ENCODE measurements at places on chromosomes 16 and 17.

GRCh38 chr17:46038414-46038813 is 39.4 kb downstream of the STH start:
- no peak for DNase-seq

DNA sequence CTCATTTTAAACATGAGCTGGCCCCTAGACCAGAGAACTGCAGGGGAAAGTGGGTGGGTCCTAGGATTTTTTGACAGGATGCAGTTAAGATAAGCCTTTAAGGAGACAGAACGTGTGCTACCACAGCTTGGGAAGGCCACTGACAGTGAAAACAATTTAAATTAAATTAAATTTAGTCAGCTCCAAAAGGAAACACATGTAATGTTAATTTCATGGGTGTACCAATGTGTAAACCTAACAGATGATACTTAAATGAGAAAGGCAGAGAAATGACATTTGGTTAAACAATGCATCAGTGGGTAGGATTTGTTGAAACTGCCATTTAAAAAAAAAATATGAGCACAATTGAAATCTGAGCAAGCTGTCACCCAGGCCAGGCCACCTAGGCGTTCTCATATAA is 250.8 kb downstream of the XYLT1 start:
- DNase-seq = no peak

DNA sequence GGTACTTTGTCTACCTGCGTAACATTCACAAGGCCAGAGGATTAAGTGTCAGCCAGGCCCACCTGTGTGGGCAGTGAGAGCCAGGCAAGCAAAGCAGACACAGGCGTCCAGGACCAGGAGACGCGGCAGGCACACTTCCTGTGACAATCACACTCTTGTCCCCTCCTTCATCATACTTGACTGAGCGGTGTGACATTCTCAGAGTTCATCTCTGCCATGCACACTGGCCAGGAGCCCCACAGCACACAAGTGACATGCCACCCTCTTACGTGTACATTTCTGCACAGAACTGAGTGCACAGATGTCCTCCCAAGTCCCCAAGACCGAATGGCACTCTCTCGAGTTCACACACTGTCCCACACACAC is 8.7 kb downstream of the PPP1R9B start:
- no peak for DNase-seq

DNA sequence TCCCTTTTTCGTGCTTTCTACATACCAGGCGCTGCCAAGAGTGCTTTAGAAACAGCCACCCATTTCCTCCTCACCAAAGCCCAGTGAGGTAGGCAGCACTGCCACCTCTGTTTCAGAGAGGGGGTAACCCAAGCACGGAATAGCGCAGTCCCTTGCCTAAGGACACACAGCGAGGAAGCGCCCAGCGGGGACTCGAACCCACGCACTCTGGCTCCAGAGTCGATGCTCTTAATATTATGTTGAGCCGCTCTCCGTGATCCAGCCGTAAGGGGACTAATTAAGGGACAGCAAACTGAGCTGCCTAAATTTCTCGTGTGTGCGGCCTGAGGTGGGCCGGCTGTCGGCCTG is 497 bp downstream of the CES1 start:
- DNase-seq = no peak

- no peak for DNase-seq
These were observed 2.1 kb downstream of the SLC16A6 start for GRCh38 chr17:68288804-68289203.

DNA sequence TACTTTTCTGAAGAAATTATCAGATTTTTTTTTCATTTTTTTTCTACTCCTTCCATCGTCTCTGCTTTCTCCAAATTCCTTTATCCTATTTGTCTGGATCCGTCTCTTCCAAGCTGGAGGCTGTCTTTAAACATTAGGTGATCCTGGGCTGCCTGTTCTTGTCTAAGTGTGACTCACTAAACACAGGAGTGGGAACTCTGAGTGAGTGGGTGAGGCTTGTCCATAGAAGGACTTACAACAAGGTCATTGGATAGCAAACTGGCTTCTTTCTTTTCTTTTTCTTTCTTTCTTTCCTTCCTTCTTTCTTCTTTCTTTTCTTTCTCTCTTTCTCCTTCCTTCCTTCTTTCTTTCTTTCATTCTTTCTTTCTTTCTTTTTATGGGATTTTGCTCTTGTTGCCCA is 18.2 kb downstream of the ALOX15 start:
- no peak for DNase-seq

- peak; percentile 85 for DNase-seq
These were observed 62.4 kb downstream of the BAIAP2 start for GRCh38 chr17:81097134-81097942.

DNA sequence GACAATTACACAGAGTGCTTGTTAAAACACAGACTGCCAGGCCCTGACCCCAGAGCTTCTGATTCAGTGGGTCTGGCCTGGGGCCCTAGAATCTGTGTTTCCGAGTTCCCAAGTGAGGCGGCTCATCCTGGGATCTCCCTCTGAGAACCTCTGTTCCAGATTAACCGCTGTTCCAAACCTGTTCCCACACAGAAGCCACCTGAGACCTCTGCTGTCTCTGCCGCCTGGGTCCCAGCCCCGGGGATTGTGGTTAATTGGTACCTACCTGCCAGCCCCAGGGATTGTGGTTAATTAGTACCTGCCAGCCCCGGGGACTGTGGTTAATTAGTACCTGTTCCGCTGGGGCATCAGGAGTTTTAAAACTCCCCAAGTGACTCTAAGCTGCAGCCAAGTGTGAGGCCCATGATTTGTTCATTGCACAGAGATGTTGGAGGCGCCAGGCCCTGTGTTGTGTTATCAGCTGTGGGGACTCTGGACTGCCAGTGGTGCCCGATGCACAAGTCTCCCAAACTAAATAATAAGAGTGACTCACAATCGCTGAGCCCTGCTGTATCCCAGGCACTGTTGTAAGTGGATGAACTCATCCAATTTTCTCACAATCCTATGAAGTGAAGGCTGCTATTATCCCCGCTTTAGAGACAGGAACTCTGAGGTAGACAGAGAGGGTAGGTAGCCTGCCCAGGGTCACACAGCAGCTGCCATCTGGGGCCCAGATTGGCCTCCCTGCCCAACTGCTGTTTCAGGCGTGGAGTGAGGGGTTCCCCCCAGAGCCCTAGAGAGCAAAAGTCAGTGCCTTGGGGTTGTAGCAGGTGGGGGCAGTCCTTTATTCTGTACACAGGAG is 219.7 kb downstream of the IRF8 start:
- no peak for DNase-seq

- DNase-seq = no peak
These were observed 250.7 kb upstream of the MYOCD start for GRCh38 chr17:12415031-12415430.

All from renal pelvis (tissue), 12 donors.